ENCODE measurements at places on chromosomes 16 and 17.

DNA sequence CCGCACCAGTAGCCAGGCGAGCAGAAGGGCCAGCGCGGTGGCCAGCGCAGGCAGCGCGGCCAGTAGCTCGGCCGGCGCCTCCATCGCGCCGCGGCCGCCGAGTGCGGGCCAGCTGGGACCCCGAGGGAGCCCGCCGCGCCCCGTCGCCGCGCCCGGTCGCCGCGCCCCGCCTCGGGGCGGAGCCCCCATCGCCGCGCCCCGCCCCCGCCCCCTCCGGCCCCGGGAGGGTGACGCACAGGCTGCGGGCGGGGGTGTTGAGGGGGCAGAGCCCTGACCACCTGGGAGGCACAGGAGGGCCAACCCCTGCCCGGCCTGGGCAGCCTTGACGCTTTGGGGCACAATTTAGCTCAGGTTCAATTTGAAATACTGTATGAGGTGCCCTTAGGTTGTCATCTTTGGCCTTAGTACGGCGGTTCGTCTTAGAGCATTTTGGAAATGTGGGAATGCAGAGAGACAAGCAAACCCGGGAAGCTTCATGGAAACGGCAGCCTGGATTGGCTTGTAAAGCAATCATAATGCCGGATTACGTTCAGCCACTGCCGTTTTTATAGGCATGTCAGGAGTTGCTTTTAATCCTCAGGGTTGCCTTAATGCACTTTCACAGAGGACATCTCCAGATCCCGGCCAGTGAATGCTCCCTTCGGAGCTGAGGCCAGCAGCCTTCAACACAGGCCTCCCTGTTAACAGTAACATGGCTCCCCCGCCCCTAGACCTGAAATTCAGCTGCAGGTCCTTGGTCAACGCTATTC, at the start of gene MXRA7:
Gene MXRA7, minus strand, starts transcription at position 103 of the 749 bp plus-strand sequence. Its CDS starts 19 bp downstream, at position 84.
- DNase-seq, result no peak

- DNase-seq, result no peak
These were observed 13.9 kb upstream of the HELZ start for GRCh38 chr17:67258821-67259468.

DNA sequence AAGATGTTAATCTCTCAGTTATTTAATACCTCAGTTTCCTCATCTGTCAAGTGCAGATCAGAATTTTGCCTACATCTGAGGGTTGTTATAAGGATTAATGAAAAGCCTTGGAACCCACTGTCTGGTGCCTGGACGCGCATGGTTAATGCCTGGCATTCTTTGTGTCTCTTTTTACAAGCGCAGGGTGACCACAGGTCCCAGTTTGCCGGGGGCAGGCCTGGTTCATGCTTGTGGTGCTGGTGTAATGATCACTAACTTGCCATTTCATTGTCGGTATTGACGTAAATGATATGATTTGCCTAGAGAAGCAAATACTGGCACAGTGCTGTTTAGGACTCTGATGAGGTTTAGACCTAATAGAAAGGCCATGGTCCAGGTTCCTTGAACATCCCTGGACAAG, 23.1 kb downstream of the MRC2 start:
- no peak for DNase-seq

DNA sequence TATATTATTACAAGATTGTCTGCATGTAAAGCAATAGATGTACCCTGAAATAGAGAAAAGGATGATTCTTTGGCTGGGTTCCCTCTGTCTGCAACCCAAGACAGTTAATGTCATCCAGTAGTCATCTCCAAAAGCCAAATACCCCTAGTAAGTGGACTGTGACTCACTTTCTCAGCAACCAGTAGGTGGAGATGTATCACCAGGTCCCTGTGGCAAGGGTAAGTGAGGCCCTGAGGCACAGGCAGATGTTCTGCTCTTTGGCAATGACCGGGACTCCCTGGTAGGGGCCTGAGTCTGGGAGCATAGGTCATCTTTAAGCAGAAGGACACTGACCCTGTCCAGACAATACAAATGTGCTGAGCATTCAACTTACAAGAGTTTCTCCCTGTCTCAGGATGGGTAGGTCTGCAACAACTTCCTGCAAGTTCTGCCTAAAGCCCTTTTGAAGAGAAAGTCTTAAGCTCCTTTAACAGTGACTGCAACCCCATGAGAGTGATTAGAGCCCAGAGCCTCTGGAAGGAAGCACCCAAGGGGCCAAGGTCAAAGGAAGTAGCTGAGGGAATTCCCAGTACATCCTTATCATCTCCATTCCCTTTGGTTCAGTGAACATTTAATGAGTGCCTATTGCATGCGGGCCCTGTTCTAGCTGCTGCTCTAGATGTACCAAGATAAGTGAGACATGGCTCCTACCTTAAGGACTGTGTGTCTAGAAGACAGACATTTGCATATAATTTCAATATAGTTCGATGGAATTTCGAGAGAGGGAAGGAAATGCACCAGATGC, 31.9 kb downstream of the PMP22 start:
- DNase-seq, result no peak

GRCh38 chr17:79835953-79836509, 3.2 kb downstream of the CBX4 start:
- DNase-seq, result no peak

DNA sequence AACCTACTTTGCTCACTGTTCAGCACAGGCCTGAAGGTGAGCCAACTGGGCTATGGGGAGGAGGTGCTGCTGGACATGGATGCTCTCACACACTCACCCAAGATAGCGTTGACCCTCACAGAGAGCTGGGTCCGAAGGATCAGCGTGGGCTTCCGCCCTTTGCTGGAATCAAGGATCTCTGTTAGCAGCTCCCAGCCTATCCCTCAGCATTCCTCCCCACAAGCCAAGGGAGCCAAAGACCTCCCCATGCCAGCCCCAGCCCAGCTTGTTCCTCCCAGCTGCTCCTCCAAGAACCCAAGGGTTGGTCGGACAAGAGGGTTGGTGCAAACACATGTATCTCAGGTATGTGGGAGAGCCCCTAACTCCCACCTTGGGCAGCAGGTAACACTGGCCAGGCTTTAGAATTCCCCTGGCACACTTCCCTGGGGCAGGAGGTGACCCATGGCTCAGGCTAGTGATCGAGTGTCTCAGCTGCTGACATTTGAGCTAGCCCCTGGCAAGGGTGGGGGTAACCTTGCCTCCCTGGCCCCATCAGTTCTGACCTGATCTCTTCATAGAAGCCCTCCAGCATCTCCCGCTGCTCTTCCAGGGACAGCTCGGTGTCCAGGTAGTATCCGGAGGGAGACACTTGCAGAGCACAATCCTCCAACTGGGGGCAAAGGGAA, 8.3 kb downstream of the FHOD1 start:
- DNase-seq, result no peak

GRCh38 chr17:17859909-17860765, 23.4 kb upstream of the SREBF1 start:
- DNase-seq, result no peak

DNA sequence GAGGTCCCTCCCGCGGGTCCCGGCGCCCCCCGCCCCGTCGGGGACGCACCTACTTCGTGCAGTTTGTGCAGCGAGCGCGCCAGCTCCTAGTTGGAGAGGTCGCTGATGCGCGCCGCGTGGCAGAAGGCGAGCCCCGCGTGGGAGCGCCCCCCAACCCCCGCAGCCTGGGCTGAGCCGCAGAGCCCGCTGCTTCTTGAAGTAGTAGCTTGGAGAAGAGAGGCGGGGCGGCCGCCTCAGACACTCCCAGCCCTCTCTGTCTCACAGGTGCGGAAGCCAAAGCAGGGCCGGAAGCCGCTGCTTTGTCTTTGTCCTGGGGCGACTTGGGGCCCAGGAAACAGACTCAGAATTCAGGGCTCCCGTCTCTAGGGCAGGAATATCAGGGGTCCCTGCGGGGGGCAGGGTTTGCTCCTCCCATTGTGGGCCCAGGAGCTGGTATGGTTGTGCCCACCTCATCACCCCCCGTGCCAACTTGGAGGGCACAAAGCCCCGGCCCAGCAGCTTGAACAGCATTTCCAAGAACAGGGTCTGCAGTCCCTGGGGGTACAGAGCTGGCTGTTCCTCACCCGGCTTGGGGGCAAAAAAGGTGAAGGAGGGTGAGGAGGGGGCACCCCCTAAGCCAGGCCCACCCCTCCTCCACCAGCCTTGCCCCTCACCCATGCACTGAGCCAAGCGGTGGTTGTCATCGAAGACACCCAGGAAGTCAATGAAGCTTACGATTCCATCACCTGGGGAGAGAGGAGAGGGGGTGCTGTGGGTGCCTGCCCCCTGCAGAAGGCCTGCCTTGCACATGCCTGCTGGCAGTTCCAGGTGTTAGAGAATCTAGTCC, 13.5 kb downstream of the SPATA32 start:
- no peak for DNase-seq

- DNase-seq, result no peak
These were observed 448 bp downstream of the KCTD19 start for GRCh38 chr16:67326115-67326471.

DNA sequence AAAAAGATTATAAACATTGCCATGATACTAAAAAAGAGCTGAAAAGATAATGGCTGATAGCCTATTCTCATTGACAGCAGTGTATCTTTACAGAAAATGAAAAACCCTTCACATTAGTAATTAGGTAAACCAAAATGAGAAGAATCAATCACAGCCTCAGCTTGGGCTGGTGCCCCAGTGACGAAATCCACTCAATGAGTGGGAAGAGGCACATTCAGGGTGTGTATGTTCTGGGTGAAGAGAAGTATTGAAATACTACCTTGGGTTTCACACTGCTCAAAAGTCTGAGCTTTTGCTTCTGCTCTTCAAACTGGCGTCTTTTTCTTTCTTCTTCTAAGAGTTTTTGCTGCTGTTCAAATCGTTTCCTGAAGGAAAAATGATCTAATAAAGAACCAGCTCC, 24.2 kb downstream of the SYNRG start:
- no peak for DNase-seq

DNA sequence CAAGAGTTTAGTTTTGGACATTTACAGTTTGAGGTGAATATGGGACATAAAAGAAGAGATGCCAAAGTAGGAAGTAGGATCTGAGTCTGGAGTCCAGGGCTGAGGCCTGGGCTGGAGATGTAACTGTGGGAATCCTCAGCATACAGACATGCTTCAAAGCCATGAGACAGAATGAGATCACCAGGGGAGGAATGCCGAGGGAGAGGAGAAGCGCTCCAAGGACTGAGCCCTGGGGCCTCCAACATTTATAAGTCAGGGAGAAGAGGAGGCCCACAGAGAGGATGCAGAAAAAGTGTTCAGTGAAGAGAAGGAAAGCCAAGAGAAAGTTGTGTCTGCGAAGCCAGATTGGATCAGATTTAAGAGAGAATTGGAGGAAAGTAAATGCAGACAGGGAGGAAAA, 277.5 kb upstream of the MYOCD start:
- DNase-seq, result no peak

- no peak for DNase-seq
These were observed 32.4 kb upstream of the NF1 start for GRCh38 chr17:31062346-31062745.

DNA sequence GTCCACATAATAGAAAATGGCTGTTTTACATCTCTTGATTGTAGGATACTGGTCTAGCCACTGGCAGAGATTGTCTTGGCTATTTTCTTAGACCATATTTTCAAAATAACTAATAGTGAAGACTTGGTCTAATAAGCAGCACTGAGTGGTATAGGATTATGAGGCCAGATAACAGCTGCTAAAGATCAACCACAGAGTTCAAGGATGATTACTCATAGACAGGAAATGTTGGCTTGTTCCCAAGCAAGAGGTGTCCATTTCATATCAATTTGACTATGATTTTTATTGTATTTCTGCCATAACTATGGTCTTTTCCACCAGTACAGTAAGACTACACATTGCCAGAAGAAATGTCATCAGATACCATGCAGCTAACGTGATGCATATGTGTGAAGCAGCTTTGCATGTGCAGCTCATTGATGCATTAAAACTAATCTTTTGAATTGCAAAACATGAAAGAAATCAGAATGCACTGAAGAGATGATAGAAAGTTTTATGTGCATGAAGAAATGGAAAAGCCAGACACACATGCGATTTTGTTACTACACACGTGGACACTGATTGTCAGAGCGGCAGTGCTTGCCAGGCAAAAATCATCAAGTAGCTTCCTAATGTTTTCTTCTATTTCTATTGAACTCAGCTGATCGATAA, 693.3 kb downstream of the CDH11 start:
- DNase-seq, result peak; percentile 68

Data from non-pigmented ciliary epithelial cell (primary cell).